ENCODE measurements at places on chromosomes 6 and 20.

- peak; percentile 35 for DNase-seq
Measured at GRCh38 chr20:10861619-10862018, 187.8 kb upstream of the JAG1 start.

DNA sequence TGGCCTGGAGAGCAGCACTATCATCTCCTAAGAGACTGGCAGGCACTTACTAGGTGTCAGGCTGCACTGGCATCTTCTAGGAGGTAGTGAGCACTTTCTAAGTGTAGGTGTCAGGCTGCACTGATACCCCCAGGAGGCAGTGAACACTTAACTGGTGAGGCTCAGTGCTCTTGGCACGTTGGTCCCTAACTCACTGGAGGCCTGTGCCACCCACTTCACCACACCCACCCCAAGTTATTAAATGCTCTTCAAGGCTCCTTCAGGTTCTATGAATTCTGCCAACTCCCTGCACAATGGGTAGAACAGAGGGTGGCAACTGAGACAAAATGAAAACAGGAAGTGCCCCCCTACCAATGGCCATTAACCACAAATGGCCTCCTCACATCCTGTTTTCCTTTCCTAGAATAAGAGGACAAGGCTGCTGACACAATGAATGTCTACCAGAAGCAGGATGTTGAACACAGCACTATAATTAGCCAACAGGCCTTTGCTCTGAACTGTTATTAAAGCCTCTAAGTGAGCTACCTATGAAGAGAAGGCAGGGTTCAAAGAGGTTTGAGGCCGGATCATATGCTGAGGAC lies 29.4 kb downstream of the NCOA5 start:
- peak; percentile 2 for DNase-seq

GRCh38 chr6:73234733-73235132 lies 9.4 kb upstream of the KHDC1L start:
- peak; percentile 85 for DNase-seq

DNA sequence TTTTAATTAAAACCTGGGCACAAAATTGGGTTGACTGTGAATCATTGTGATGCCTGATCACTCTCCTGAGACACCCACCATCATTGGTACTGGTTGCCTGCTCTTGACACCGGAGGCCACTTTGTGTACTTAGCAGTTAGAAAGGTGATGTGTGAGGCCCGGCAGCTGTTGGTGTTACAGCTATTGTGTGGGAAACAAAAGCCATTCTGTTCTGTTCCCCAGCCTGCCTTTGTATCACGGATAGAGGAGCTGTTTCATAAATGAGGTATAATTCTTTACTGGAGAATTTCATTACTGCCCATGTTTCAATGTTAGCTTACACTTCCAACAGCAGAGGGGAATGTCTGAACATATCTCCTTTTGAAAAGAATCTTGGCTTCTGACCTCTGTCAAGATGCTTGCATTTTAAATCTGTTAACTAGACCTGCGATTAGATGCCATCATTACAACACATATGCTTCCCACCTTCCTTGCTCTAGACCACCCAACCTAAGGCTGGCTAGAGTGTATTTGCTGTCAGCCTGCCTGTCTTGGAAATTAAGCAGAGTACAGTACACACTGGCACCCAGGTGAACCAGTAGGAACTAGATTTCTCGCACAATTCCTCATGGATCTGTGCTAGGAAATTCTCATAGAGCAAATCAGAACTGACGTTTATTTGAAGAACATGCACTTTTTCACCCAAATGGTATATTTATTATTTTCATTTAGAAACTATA lies 142.4 kb upstream of the INSM1 start:
- DNase-seq = no peak

Measured in fibroblast of skin of right biceps (primary cell).